NCI-H1694 treated with DMSO at 0.1 percent for 48 hours (cell line): ENCODE measurements at places on chromosomes 6 and 20.

DNA sequence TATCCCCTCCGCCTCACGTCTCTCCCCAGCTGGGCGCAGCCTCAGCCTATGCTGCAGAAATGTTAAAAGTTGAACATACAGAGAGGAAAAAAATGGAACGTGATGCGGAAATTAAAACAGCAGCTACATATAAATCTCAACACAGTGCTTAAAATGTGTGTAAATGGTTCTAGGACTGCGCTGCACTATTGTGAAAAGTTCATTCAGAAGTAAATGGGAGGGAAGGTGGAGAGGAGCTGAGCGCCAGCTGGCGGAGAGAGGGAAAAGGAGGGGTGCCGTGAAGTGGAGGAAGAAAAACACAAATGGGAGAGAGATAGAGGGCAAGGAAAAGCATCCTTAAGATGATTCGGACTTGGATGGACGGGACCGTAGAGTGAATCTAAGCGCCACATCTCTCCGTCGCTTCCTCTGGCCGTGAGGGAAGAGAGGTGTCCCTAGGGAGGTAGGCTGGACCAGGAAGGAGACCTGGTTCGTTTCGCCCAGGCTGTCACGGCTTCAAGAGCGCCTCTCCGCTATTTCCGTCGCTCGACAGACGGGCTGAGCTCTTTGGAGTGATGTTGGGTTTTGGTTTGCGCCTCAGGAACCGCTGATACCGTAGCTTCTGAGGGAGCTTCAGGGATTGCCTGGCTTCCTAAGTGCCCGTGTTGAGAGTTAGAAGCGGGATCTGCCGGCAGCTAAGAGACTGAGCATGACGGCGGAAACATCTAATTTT, 113.7 kb downstream of the TRIM27 start:
- no peak for DNase-seq

DNA sequence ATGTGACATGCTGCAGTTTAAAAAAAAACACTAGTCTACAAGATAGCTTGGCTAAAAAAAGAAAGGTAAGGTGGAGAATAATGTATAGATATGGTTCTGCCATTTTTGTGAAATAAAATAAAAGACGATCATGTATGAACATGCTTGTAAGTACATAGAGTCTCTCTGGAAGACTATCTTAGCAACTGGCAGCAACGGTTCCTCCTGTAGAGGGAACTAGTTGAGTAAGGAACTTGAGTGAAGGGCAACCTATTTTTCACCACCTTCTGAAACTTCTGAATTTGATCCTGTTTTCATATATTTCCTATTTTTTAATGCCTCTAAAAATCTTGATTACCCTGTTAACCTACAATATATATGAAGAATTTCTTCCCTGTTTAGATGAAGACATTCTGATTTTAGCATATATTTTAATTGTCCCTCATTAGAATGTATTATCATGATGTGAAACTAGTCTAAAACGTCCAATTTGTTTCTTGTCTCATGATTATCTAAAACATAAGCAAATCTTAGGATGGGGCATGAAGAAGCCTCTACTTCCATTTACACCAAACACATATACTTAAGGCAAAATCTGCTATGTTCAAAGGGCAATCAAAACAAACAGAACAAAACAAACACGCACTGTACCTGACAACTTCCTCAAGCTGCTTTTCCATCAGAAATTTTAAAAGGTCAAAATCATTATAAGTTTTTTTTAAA, 202.5 kb downstream of the ISM1 start:
- DNase-seq = no peak

GRCh38 chr6:82419132-82419581, 55.5 kb downstream of the TPBG start:
- DNase-seq = no peak

GRCh38 chr6:29984232-29984631, 41.9 kb downstream of the HLA-A start:
- no peak for DNase-seq

GRCh38 chr6:11144393-11144851, 32.9 kb upstream of the ERVFRD-1 start:
- DNase-seq = no peak
